ENCODE measurements at places on chromosomes 1 and 21.

DNA sequence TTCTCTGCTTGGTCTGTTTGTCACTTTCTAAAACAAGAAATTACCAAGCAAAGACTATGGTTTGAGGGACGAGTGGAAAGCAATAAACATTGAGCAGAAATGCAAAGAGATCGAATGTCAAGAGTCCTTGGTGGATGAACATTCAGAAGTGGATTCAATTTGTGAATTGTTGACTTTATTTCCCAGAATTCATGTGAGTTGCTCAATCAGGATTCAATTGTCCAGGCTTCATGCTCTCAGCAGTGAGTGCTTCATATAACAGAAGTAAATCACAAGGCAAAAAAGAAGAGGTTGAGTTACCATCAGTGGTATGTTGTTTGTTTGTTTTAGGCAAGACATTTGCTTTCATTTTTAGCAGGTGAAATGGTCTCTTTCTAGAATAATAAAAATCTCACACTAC, 31.9 kb downstream of the NGF start:
- DNase-seq: no peak

DNA sequence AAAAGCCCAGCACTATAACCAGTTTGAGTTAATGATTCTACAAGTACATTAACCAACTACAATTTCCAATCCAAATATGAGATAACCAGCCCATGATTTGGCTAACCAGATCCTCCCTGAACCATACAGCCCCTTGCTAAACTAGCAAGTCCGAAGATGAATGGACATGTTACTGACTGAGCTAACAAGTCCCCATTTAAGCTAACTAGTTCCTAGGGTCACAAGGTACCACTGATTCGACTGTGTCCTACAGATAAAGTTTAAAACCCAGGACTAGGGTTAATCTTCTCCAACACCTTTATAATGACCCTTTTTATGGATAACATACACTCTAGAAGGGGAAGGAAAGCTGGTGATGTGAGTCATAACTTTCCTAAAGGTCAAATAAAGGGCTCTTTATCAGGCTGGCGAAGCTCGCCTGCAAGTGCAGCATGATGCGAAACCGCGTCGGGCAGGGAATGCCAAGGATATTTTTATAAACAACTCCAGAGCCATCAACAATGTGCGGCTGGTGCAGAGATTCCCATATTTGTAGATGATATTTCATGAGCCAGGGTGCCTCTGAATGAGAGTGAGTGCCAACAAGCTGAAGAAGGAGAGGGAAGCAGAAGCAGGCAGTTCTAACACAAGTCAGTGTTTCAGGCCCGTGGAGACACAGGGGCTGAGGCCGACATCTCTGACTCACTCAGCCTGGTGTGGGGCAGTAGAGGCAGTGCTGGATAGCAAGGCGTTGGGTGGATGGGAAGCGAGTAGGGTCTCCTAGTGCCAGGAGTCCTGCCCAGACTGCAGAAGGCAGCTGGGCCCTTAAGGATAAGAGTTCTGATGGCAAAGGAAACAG, 75.6 kb upstream of the ROR1 start:
- DNase-seq: peak; percentile 88

- DNase-seq: no peak
These were observed 425.7 kb upstream of the USP24 start for GRCh38 chr1:55640708-55641473.

GRCh38 chr1:158145173-158145719, 35.4 kb upstream of the CD1D start:
- peak; percentile 96 for DNase-seq

- DNase-seq: no peak
These were observed 65.8 kb upstream of the ATF3 start for GRCh38 chr1:212542761-212543187.

DNA sequence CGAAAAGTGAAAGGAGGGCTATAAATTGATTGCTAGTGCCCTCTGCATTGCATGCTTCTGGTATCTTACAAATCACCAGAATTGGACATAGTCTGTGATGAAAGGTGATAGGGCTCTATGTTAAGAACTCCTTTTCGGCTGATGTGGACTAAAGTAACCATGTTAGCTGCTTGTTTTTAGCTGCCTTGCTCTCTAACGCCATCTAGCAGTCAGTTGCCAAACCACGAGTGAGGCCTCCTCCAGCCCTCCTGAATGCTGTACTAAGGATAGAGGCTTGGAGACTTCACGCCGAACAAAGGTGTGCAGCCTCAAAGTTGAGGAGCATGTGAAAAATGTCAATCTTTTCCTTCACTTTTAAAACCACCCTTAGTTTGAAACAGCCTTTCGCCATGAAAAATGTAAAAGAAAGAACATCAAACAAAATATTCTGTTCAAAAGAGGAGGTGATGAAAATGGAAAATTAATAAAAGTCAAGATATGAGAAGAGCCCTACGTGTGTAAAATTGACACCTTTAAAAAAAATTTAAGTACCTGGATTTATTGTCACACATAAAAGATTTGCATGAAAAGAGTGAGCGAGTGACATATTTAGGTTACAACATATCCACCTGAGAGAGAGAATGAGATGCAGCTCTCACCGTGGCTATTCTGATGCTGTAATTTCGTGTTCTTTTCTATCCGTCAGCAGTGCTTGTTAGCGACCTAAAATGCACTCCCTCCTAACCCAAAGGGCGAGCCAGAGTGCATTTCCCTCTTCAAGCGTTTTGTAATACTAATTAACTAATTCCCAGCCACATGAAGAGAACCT, 8.1 kb downstream of the LRRC53 start:
- peak; percentile 24 for DNase-seq

- DNase-seq: no peak
These were observed 20.9 kb downstream of the CSTB start for GRCh38 chr21:43754948-43755781.

GRCh38 chr1:108512239-108513043, 47.5 kb upstream of the EEIG2 start:
- DNase-seq: peak; percentile 26

DNA sequence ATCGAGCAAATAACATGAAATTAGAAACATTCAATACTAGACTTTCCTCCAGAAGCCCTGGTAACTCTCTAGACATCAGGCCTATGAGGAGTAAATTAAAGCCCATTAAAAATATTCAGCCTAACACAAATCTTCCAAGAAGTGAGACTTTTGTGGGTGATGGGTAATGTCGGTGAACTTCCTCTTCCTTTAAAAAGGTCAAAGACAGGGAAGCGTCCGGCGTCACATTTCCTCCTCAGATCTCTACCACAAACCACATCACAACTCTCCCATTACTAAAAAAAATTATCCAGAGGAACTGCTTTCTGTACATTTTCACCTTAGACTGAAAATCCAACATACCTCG, 1.4 kb downstream of the EIF4G3 start:
- peak; percentile 32 for DNase-seq

- DNase-seq: no peak
These were observed 586.4 kb upstream of the TMPRSS15 start for GRCh38 chr21:18989953-18990495.

- DNase-seq: no peak
These were observed 407.6 kb upstream of the DEPDC1 start for GRCh38 chr1:68904477-68904876.

- DNase-seq: no peak
These were observed 35.1 kb downstream of the DIRAS3 start for GRCh38 chr1:68015369-68015768.

GRCh38 chr1:48033495-48034045, 36.4 kb upstream of the TRABD2B start:
- no peak for DNase-seq

DNA sequence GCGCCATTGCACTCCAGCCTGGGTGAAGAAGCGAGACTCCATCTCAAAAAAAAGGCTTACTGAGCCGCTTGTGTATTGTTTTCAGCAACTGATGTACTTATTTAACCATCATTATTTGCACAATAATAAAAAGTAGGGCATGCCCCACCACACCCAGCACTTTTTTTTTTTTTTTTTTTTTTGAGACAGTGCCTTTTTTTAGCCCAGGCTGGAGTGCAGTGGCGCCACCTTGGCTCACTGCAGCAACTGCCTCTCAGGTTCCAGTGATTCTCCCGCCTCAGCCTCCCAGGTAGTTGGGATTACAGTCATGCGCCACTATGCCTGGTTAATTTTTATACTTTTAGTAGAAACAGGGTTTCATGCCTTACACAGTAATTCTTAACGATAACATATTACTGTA, 12.2 kb upstream of the TRNAU1AP start:
- DNase-seq: no peak

DNA sequence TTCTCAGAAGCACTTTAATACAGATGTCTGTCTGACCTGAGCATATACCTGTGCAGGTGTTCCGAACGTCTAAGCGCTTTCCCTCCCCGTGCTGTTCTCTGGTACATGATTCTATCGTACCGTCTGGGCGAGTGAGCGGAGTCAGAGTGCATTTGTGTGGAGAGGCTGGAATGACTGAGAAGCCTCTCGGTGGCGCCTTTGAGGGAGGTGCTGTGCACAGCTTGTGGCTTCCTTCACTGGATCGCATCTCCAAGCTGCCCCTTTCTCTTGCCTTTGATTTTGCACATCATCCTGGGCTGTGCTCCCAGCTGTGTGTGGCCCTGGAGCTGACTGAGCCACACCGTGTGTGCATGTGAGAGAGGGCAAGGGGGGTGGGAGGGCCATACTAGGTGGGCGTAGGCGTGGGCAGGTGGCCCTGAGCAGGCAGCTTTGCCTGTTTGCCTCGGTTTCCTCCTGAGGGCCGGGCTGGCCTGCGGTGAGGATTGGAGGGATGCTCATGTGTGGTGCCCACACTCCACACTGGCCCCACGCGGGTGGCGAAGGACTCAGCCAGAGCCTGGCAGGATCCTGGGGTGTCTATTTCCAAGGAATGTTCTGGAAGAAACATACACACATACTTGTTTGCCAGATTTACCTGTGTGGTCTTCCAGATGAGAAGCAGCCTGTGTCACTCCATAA, 105.3 kb downstream of the ADARB1 start:
- DNase-seq: no peak
